Right kidney (tissue), 9 donors: ENCODE measurements at places on chromosomes 2 and 18.

DNA sequence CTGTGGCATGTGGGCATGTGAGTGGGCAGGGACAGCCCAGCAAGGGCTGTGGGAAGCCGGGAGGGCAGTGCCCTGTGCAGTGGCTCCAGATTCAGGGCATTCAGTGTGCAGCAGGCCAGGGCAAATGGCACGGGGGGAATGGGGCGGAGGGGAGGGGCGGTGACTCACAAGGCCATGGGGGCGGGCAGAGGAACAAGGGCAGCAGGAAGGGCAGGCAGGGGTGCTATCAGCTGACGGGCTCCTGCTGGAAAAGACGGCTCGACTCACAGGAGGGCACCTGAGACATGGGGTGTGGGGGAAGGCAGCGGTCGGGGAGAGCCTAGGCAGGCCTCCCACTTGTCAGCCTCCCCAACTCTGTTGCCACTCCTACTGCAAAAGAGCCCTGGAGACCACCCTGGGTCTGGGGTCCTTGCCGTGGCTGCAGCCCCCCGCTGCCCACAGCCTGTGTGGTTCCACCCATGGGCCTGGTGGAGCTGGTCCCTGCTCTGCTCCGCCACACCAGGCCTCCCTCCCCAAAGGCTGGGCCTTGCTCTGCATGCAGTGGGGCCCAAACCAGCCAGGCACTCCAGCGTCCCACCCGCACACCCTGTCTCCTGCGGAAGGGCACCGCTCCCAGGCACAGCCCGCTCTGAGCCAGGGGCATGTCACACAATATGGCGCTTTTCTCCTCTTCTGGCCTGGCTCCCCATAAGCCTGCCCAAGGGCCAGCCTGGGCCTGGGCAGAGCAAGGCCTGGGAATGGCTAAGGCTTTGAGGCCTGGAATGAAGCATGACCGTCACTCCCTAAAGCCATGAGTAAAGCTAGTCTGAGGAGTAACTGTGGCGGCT, 25.9 kb downstream of the HS6ST1 start:
- DNase-seq: no peak

DNA sequence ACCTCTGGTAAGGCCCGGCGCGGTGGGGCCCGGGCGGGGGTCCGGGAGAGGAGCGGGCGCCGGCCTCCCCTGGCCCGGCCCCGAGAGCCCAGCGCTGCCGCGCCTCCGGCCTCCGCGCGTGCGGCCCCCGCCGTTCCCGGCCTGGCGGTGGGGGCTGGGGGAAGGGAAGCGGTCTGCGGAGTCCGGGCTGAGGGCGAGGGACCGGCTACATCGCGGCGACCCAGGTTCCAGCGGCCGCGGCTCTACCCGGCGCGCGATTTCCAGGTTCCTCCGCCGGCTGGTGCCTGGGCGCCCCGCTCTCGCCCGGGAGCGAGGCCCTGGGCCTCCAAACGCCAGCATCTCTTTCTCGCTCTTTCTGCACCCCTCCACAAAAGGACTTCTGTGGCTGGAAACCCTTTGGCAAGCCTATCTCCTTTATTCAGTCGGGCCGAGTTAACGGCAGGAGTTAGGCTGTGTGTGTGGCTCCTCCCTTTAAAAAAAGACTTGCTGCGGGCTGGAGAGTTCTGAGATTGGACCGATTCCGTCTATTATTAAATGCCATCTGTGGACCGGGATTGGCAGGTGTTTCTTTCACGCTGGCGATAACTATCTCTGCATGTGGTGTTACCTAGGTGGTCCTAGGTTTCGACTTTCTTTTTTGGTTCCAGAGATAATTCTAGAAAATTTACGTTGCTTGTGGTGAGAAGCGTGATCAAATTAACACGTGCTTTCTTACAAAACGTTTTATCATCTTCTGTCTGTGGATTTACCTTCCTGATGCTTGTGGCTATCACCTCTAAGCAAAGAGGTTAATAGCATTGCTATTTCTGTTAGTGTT, 592 bp downstream of the ME2 start:
- DNase-seq: peak; percentile 87

DNA sequence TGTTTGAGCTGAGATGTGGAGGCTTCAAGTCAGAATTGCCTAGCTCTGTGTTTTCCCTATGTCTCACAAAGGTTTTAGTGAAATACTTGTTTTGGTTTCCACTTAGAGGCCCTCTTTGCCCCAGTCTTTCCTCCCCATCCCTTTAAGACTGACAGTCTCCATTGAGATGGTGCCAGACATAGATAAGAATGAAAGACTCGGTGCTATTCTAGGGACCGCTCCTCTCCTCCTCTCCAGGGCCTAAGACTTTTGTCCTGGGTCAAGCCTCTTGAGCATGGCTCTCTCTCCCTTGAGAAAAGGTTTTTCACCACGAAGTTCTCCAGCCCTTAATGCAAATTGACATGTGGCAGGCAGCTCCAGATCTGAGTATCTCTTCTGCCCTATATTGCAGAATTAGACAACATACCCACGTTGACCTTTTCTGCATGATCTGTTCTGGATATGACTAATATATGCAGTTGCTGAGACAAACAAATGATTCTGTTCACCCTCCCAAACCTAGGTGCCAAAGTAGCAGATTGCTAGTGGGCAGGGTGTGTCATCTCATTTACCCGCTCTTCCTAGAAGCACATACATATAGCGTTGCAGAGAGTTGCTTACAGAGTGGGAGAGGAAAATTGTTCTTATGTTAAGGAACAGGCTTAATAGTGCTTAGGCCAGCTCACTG, 47.5 kb upstream of the ACSL3 start:
- no peak for DNase-seq

DNA sequence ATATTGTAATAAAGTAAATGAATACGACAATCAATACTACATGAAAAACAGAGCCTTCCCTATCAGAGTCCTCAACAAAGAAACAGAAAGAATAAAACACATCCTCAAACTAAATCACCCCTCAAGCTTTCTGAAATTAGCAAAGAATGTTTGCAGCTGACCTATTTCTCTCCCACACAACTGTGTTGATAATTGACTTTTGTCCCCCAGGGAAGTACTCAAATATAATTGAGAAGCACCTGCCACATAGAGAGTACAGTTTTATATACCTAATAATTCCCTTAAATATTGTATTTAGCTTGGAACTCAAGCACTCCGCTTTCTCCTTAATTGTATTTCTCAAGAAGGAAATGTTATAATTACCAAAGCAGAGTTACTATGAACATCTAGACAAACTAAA, 12.6 kb downstream of the CACNB4 start:
- no peak for DNase-seq

GRCh38 chr2:42360493-42360889, 526 bp downstream of the COX7A2L start:
- no peak for DNase-seq

GRCh38 chr2:113056521-113056920, 2.5 kb upstream of the IL36RN start:
- no peak for DNase-seq
